ENCODE measurements at places on chromosomes 1 and 21. TPM values are rescaled to one million over a fixed set of nuclear protein-coding genes. Genes with fewer than 3 reads are reported as not detected.

GRCh38 chr1:106608841-106609240, 447.6 kb upstream of the PRMT6 start:
- DNase-seq, result no peak

Gene STMN1
- 80.5 TPM for polyA plus RNA-seq

DNA sequence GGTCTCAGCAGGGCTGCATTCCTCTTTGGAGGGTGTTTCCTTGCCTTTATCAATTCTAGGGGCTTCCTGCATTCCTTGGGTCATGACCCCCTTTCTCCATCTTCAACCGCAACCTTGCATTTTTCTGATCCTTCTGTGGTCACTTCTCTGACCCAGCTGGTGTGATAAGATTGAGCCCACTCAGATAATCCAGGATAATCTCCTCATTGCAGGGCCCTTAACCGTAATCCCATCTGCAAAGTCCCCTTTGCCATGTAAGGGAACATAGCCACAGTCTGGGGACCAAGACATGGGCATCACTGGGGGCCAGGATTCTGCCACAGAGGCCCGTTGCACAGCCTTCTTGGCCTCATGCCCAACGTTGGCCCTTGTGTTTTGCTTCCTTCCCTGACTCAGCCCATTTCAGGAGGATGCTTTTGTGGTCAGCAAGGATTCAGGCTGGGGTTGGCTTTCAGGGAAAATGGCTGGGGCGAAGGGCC, 35.0 kb upstream of the IL19 start:
- DNase-seq, result no peak

- DNase-seq, result no peak
Observed at GRCh38 chr21:29540289-29540688, 241.6 kb downstream of the BACH1 start.

- DNase-seq, result no peak
Observed at GRCh38 chr1:187051618-187052232, 223.0 kb downstream of the PLA2G4A start.

GRCh38 chr1:63135174-63135512, 187.2 kb upstream of the FOXD3 start:
- DNase-seq, result no peak

DNA sequence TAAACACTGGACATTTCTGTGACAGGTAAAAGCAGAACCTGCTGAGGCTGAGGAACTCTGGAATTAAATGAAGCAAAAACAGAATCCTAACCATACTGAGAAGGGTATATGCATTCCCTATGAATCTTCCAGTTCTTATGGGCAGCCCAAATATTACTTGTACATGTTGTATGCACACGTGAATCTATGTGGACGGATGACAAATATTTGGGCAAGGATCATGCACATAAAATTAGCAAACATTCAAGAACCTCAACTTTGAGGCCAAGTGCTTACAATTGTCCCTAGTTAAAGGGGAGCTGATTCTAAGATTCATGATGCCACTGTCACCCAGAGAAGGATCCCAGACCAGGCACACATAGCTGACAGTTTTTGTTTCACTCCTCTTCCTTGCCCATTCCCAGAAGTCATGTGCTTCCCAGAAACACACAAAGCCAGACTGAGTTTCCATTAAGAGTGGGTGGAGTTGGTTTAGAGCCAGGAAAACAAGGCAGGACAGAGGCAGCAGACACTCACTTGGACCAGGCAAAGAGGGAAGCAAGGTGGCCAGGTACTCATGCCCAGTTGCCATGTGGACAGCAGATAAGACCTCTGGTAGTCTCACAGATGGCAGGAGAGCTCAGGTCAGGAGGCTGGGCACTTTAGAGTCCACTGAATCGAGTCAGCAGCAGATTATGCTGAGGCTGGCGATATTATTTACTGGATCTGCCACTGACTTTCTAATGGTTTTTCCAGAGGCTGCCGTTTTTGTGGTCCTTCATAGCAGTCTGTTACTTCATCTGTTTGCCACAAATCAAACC, 25.6 kb downstream of the AK2 start:
- no peak for DNase-seq

Gene MSH4
- 0.05 TPM for polyA plus RNA-seq

- peak; percentile 99 for DNase-seq
Observed at GRCh38 chr1:91844862-91845528, 41.0 kb downstream of the TGFBR3 start.

Gene TEX38
- not detected for polyA plus RNA-seq

DNA sequence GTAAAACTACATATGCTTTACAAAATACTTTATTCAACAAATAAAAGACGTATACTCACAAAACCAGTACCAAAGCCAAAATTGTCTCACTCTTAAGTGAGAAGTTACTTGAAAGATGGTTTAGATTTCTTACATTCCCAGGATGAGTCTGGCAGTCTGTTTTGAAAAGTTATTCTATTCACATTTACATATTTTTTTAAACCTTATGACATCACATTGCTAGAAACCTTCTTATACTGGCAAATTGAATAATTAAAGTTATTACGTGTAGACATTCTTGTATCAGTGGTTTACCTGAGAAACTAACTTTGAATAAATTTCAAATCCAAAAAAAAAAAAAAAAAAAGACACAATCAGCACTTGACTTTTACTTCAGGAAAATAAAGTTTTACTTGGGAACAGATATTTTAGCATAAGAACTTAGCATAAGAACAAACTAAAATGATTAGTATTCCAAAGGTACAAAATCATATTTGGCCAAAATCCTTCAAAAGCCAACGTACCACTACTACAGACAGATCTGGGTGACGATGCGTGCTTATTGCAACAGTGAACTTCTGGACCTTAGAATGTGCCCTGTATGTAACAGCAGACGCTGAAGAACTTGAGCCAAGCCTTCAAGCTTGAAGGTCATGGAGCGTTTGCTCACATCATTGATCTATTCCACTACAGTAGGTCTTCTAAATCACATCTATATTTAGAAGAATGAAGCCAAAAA, 2.5 kb downstream of the CDC42BPA start:
- peak; percentile 16 for DNase-seq

- no peak for DNase-seq
Observed at GRCh38 chr1:14482784-14483450, 115.6 kb upstream of the KAZN start.

DNA sequence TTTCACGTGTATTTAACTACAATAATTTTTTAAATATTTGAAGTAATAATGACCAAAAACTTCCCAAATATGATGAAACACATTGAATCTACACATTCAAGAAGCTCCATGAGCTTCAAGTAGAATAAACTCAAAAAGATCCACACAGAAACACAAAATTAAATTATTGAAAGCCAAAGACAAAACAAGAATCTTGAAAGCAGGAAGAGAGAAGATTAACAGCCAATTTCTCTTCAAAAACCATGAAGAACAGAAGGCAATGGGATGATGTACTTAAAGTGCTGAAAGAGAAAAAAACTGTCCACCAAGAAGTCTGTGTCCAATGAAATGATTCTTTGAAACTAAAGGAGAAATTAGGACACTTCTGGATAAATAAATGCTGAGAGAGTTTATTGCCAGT, 5.1 kb upstream of the KRTAP10-10 start:
- no peak for DNase-seq

Gene BSND
- not detected for polyA plus RNA-seq

Gene FAM72A
- polyA plus RNA-seq, result 2.5 TPM

Gene FLAD1
- 40.5 TPM for polyA plus RNA-seq

Gene LCE2B
- not detected for polyA plus RNA-seq

DNA sequence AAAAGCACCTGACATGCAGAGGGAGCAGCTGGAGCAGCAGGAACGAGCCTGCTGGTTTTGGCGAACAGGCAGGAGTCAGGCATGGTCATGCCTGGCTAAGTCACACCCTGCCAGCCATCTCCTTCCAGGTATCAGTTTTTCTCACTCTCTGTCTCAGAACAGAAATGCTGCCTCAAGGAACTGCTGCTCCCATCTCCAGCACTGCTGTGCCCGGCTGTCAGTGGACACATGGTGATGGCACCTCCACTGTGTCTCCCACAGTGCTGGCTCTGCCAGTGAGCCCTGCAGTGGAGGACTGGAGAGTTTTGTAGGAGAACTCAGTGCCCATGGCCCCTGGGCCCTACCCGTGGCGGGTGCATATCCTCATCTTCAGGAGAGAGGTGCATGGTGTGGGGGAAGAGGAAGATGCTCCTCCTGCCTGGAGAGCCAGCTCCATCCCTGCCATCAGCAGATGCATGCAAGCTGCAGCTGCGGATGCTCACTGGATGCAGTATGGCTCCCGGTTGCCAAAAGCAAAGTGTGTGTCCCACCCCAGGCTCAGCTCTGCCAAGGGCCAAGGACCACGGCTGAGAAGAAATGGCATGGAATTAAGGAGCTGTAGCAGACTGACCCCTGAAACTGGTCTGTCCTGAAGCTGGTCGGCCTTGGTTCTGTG, 114.7 kb downstream of the GRIK3 start:
- no peak for DNase-seq

DNA sequence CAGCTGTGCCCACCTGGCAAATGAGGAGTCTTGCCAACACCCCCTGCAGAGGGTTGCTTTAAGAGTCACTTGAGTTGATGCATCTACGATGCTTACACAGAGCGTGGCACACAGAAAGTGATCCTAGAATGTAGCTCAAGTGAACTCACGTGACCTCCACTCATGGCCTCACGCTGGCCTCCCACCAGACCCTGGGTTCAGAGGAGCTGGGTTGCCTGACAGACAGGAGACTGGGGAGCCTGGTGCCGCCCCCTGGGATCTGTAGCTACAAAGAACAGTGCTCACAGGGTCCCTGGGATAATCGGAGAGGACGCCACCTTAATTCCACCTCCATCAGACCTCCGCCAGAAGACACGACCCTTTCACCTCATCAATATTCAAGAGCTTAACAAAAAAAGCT, 81.4 kb upstream of the CASZ1 start:
- DNase-seq, result no peak

- no peak for DNase-seq
Observed at GRCh38 chr1:228735871-228736586, 750 bp downstream of the RHOU start.

DNA sequence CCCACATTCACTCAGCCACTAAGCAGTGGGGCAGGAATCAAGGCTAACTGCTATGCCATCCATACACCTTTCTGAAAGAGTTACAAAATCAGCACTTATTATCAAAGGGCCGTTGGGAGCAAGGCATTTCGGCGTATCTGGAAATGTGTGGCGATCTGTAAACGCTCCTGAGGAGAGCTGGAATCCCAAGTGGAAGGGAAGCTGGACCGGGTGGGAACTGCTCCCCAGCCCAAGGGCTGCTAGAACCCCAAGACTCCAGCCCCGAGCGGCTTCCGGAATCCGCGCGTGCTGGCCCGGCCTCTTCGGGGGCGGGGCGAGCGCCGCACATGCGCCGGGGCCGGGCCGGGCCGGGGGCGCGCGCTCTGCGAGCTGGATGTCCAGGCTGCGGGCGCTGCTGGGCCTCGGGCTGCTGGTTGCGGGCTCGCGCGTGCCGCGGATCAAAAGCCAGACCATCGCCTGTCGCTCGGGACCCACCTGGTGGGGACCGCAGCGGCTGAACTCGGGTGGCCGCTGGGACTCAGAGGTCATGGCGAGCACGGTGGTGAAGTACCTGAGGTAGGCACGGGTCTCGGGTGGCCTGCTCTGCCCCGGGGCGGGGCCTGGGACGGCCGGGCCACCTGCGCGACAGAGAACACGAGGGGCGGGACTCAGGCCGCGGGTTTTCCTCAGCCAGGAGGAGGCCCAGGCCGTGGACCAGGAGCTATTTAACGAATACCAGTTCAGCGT, at the start of gene NAXE:
Gene NAXE, plus strand, starts transcription at position 345 of the 726 bp plus-strand sequence. Its CDS starts 29 bp downstream, at position 374.
- DNase-seq, result no peak

- no peak for DNase-seq
Observed at GRCh38 chr21:38142224-38142623, 114.6 kb upstream of the KCNJ15 start.

All from BJ (cell line).